ENCODE measurements at places on chromosomes 7 and 10.
A peak's percentile ranks its signal among the peaks of the same experiment; 100 is the strongest.

DNA sequence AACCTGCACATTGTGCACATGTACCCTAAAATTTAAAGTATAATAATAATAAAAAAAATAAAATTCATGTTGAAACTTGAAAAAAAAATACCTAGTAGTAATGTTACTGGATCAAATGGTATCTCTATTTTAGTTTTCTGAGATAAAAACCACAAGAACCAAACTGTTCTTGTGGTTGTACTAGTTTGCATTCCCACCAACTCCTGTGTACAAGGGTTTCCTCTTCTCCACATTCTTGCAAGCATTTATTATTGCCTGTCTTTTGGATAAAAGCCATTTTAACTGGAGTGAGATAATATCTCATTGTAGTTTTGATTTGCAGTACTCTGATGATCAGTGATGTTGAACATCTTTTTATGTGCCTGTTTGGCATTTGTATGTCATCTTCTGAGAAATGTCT lies 177.7 kb downstream of the KIF20B start:
- DNase-seq = no peak

DNA sequence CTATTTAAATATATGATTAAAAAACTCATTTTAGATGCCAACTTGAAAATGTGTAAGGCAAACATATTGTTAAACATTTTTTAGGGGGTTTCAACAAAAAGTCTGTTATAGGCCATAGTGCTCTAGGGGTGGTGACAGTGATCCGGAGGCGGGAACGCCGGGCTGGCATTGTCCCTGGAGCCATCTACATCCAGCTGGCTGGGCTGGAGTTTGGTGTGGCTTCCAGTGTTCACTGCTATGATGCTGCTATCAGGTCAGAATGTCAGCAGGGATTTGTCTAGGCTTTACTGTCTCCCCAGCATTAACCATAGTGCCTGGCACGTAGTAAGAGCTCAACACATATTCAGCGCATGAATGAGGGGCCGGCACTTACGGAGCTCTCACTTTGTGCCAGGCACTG lies 1.9 kb upstream of the SLC18A2 start:
- DNase-seq = no peak

- DNase-seq = peak; percentile 36
Observed at GRCh38 chr7:130369110-130369711, 11.1 kb upstream of the CPA1 start.

DNA sequence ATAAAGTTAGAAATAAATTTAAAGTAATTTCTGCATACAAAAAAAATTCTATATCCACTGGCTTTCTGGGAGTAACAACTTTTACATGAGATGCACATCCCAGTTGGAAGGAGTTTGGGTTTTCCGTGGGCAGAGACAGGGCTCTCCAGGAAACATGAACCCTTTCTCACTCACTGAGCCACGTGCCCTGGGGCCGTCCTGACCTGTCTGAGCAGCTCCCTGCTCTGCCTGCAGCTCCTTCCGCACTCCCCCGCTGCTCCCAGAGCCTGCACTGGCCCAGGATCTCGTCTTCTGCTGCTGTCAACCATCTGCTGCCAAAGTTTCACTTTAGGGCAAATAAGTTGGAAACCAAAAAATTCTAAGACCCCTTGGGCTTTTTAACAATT lies 169.1 kb downstream of the DIP2C start:
- DNase-seq = peak; percentile 68

DNA sequence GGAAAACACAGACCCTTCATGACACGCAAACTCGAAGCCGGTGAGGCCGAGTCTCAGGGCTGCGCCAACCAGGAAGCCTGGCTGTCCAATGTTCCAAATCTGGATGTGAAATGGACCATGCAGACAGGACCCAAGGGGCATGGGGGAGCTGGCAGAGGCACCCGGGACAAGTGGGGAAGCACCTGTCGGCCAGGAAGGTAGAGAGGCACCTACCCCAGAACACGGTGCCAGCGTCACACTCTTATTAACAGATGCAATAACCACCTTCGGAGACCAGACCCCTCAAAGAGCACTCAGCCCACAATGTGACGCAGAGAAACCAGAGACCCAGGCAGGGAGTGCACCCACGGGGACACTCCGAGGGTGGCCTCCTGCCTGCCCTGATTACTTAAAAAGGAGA lies 88.3 kb upstream of the PDGFA start:
- no peak for DNase-seq

- peak; percentile 53 for DNase-seq
Observed at GRCh38 chr10:87531908-87532622, 27.4 kb downstream of the MINPP1 start.

DNA sequence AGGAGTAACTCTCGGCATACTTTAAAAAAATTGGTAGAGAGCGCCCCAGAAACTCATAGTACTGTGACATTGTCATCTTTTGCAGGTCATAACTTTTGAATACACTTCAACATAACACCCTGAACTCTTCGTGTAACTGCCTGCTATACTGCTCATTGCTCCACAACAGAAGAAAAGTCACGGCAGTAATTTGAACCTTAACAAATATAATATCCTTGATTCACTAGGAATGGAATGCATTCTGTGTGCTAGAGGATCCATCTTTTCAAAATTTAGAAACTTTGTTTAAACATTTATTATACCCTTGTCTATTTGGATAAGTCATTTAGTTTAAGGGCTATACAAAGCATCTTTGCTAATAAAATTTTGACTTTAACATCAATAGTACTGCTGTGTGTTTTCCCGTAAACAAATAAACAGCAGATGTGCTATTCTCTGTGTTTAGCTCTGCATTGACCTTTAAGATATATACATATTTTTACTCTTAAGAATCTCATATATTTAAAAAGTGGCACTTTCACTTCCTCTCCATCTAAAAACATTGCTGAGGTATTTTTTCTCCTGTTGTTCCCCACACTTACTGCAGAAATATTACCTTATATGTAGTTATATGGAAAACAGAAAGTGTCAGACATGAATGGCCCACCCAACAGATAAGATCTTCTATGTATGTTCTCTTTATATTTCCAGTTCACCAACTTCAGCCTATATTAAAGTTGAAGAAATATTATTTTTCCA lies 217.6 kb upstream of the TMEM229A start:
- DNase-seq = no peak

- no peak for DNase-seq
Observed at GRCh38 chr10:75540357-75540966, 109.0 kb downstream of the LRMDA start.

GRCh38 chr7:123184271-123184670 lies 15.5 kb downstream of the SLC13A1 start:
- DNase-seq = no peak

DNA sequence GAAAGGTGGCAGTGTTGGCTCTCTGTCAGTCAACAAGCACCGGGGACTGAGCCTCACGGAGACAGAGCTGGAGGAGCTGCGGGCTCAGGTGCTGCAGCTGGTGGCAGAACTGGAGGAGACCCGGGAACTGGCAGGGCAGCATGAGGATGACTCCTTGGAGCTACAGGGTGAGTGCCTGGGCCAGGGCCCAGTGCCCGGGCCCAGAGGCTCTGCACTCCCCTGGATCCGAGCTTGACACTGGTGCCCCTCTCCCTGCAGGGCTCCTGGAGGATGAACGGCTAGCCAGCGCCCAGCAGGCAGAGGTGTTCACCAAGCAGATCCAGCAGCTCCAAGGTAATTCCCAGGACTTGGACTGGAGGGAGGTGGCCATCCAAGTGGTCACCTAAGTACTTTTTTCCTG lies 2.7 kb downstream of the CCDC136 start:
- DNase-seq = no peak

All from MCF 10A (cell line).